ENCODE measurements at places on chromosomes 6 and 20. TPM values are rescaled to one million over a fixed set of nuclear protein-coding genes. Genes with fewer than 3 reads are reported as not detected.
A peak's percentile ranks its signal among the peaks of the same experiment; 100 is the strongest.

DNA sequence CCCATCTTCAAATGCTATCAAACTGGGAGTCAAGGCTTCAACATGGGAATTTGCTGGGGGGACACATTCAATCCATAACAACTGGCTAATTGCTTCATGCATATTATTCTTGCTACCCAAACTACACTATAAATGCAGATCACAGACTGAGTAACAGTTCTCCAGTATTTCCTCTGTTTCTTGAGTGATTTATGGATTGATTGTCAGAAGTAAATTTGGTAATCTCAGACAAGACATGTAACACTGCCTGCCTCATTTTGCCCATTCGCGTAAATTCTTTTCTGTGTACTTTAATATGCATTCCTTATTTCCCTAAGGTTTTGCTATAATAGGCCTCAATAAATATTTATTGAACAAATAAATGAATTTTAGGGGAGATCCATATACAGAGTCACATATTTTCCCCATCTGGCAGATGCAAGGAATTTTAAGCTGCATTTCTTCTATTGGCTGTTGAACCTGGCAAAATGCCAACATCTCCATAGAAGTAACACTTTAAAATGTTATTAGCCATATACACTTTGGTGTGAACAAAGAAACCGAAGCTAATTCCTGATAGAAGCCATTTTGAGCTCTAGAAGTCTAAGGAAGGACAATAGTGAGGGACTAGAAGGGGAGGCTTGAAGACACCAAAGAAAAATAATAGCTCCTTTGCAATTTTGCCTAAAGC is 98.2 kb downstream of the QRSL1 start:
- no peak for DNase-seq

ZNF76 gene
- 10.6 TPM for total RNA-seq

DNA sequence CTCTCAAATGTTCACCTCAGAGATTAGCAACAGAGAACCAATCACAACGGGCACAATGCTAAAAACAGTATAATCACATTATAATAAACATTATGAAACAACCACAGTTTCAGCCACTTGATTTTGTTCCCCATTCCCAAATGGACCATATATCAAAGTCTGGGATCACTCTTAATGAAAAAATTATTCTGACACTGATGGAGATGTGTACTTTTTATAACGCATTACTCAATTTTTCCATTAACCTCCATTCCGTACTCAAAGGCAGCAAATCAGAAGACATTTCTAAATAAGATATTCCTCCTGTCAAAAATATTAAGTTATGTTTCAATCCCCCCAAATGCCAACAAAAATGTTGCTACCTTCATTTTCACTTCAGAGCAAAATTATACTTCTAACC is 2.8 kb downstream of the CPNE1 start:
- no peak for DNase-seq

DNA sequence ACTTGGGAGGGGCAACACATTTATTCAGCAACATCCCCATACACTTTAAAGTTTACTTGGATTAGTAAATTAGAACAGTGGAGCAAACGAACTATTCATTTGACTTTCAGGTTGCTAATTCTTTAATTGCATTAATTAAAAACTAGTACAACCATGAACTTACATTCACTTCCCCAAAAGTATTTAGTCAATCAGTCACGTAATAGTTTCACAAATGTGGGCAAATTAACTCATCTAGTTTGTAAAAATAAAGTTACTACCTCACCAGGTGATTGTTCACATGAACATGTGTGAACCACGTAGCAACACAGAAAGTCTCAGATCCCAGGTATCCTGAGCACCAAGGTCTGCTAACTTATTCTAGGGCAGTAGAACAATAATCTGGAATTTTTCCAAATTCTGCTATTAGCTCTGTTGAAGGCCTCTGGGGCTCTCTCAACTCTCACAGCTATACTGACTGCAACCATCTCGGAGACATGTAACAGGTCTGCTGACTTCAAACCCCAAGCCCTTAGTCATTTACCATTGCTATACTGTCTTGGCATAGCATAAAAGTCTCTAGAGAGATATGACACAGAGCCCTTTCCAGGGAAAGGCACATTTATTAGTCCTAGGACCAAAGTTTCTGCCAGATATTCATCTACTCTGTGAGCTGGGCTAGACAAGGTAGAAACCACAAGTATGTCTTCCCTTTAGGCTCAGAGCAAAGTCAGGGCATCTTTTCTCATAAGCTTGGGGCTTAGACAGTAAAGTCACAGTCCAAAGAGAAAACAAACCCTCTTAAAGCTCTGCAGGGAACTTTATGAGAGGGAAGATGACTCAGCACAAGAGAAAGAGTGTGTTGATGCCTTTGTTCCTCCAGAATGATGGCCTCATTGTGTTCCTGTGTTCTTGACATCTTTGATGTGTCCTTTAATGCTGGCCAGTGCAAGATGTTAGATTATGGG is 50.9 kb upstream of the CCDC28A start:
- DNase-seq = no peak

DNA sequence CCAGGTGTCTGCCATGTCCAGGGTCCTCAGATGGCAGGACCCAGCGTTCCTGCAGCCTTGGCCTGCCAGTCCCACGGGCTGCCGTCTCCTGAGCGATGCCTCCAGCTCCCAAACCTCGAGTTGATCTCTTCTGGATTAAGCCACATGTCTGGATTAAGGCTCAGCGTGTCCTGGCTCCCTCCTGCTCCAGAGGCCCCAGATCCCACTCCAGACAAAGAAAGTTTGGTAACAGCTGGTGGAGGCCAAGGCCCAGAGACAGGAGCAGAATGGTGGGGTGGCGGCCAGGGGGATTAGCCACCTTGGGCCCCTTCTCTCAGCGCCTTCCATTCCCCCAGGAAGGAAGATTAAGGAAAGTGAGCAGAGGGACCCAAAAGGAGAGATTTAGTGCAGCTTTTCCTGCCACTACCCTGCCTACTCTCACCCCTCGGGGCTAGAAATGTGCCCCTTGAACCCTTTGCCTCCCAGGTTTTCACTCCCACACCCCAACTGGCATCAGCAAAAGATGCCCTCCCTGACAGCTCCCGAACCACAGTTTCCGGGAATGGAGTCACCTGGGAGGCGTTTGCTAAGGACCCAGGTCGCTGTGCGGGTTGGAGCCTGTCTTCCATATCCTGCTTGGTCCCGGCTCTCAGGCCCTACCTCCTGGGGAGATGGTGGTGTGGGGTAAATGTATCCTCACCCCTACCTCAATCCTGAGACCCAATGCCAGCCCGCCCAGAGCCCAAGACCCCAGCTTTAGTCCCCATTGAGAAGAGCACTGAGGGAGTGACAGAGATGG is 6.9 kb downstream of the SPDEF start:
- no peak for DNase-seq

DNA sequence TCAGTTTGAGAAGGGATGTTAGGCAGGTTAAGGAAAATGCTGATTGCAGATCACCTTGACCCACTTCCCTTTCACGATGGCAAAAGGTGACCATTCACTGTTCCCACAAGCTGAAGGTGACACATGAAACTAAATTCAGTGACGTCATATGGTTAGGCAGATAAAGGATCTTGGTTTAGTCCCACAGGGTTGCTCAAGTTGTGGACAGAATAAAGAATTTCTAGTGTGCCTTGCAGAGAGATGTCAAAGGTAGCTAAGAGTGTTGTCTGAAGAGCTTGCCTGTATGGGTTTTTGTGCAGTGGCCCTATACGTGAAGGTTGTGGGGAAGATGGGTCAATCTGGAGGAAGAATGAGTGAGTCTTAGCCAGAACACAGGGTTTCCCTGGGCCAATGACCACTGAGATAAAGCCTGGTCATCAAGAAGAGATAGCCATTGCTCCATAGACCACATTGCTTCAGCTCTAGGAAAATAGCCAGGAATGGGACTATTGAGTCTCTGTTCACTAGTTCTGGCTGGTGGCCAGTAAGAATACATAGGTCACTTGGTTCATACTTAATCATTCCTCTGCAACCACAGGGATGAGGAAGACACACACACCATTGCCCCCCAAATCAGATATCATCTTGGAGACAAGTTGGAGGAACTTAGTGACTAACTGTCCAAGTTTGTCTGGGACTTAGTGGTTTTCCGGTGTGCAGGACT is 148.5 kb upstream of the ATXN1 start:
- DNase-seq = no peak

DNA sequence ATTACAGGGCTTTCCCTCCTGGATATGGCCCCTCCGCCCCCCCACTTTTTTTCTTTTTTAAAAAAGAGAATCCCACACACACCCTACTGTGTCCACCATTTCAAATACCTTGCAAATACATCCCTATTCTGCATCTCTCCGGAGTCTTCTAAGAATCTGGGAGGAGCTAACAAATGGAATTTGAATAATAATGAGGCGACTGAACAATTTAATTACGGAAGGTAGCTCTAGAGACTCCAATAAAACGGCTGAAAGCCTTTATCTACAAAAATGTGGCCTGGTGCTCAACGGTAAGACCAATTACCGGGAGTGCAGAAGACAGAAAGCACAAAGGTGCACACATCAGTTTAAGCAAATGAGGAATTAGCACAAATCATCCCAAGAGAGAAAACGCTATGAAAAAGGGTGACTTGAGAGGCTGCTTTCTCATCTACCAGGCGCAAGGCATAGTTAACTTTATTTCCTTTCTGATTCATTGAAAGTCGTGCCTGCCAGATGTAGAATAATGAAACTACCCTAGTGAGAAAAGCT is 1.8 kb downstream of the RRAGD start:
- DNase-seq = no peak

DNA sequence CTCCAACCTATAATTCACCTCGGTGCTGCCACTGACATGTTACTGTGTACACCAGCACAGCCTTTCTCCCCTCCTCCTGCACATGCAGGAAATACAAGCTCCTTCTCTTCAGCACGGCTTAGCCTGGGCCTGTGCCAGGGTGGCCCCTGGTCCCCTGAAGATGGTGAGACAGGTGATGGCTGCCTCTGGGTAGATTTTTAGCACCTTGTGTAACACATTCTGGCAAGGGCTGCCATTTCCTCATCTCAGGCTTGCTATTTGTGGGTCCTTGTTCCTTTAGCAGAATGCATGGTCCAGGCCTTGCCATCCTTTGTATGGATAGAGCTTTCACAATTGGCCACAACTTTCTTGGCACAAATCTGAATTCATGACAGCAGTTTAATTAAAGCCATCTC is 151.3 kb downstream of the CDC5L start:
- no peak for DNase-seq

TMEM200A gene
- 0.33 TPM for total RNA-seq

FRK gene
- total RNA-seq = 5.7 TPM

DNA sequence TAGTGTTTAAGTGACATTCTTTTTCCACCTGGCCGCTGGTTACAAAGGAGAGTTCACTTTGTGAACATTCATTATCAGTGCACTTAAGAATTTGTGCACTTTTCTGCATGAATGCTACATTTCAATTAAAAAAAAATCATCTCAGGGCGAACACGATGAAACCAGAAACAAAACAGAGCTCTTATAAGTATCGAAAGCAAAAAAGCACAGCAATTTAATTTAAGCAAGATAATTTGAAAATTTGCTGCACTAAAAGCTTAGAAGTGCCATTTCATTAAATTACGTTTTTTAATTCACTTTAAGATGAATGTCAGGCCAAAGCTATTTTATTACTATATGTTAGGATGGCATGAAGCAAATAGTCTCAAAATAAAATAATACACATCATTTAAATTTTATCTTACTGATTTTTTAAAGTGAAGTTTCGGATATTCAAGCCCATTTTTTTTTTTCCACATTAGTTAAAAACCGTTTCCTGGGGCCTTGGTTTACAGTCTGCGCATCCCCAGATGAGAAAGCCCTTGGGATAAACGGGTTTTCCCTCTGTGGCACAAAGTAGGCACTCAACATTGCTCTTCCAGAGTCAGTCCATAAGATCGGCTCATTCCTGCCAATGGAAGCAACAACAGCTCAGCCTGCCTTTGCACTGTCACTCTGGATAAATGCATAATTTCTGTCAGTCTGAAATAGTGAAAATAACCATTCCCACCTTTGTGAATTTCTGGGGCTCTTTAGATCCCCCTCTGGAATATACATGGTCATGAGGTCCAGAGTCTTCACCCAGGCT is 80.1 kb downstream of the FYN start:
- peak; percentile 12 for DNase-seq

- peak; percentile 50 for DNase-seq
These were observed at the start of gene DDO for GRCh38 chr6:110415086-110415916. TSS of gene DDO (minus strand) at chr6:110415575. CDS start at chr6:110413462, 2,113 bp downstream.

DYNLT2 gene
- 0.89 TPM for total RNA-seq

GRCh38 chr6:123770247-123770949 is 33.3 kb upstream of the NKAIN2 start:
- DNase-seq = no peak

- DNase-seq = no peak
These were observed 250.9 kb upstream of the CITED2 start for GRCh38 chr6:139625081-139625939.

DNA sequence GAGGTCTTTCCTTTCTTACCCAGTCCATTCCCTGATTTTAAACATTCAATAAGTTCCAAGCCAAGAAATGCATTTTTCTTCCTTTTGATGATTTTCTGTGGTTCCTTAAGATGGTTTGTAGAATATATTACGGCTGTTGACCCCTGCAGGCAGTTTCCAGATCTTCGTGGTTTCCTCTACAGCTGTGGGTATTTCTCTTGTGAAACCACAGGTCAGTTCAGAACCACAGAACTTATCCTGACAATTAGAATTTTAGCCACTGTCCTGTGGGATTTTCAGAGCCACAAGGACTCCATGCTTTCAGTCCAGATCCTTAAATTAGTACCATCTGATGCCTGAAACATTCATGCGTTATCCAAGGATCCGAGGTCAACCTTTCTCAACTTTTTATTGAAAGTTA is 29.7 kb upstream of the EXOC2 start:
- no peak for DNase-seq

DNA sequence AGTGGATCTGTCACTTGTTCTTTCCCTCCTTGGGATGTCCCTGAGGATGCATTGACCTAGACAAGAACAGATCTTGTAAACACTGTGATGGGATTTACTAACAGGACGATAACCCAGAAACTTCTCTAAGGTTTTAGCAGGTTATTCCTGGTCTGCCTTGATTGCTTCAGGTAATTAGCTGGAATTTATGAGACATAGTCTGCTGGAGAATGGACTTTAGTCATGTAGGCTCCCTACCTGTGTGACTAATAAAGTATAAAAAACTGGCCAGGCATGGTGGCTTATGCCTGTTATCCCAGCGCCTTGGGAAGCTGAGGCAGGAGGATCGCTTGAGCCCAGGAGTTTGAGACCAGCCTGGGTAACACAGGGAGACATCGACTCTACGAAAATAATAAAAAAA is 96.1 kb downstream of the PAK5 start:
- no peak for DNase-seq

GRCh38 chr20:34013554-34013953 is 19.8 kb downstream of the RALY start:
- DNase-seq = no peak

- DNase-seq = no peak
These were observed 180.5 kb downstream of the ZFP64 start for GRCh38 chr20:52011093-52011492.

Data from liver (tissue), 10 donors.